SK-N-MC (cell line): ENCODE measurements at places on chromosomes 5 and 9.

DNA sequence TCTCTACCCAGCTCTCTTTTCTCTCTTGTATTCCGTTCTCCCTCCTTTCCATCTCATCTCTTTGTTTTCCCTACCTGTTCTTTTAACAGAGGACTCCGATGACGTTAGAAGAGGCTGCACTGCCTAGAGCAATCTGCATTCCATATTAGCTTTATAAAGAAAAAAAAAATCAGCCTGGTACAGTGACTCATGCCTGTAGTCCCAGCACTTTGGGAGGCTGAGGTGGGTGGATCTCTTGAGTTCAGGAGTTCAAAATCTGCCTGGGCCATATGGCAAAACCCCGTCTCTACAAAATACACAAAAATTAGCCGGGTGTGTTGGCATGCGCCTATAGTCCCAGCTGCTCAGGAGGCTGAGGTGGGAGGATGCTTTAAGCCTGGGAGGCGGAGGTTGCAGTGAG lies 49.0 kb downstream of the DAPK1 start:
- no peak for DNase-seq

DNA sequence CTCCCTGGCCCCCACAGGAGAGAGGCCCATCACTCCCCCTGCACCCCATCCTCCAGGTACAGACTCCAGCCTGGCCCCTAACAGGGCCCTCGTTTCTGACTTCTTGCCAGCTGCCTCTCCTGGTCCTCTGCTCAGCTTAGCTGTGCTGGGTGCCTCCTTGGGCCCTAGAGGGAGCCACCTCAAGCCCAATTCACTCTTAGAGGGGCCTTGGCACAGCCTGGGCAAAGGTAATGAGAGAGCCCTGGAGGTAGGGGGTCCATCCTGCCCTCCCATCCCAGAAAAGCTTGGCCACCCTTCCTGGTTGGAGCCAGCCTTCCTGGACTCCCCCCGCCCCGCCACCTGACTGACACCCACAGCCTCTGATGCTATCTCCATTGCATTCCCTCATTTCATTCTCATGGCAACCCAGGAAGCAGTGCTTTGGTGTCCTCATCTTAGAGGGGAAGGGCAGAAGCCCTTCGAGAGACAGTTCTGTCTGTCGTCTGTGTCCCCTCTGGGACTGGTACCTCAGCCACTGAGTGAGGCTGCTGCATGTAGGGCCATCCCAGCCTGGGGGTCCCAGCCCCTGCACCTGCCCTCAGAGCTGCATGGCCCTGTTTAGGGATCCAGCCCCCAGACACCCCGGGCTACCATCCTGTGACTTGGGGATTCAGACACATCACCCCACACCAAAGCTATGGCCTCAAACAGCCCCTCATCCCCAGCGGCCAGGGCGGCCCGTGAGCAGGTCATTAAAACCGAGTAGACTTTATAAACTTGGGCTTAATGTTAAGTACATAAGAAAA lies 95.5 kb downstream of the BARX1 start:
- no peak for DNase-seq

DNA sequence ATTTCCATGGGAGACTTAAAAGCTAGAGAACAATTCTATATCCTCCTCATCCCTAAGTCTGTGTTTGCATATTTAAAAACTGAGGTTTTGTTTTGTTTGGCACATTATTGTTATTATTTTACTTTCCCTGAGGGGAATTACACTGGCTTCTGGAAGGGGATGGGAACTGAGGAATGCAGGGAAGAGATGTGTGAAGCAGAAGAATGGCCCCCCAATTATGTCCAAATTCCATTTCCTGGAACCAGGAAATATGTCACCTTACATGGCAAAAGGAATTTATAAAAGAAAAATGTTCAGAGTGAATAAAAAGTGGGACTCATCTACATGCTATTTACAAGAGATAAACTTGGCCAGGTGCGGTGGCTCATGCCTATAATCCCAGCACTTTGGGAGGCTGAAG lies 129.8 kb downstream of the MARCHF11 start:
- no peak for DNase-seq

DNA sequence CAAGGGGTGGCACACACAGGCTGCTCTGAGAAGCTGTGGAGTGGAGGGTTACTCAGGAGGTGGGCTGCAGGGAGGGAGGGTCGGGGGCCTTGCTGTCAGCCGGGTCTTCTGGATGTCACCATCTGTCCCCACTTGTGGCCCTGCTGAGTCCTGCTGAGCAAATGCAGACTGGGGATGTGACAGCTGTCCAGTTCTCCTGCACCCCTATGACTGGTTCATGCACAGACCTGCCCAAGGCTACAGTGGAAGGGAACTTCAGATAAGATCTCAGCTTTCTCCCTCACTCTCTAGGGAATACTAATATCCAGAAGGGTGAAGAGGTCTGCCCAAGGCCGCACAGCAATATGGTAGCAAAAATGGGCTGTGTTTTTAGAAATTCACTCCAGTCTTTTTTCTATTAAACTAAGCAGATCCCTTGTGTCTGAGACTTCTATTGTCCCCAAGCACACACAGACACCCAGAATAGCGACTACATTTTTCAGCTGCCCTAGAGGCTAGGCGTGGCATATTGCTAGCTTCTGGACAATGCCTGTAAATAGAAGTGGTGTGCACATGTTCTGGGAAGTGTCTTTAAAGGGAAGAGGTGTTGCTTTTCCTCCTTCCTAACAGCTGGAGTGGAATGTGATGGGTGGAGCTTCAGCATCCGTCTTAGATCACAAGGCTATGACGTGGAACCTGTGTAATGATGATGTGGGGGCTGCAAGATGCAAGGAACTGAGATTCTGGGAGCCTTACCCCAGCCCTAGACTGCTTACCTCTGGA lies 51.1 kb upstream of the TBC1D2 start:
- DNase-seq, result no peak

GRCh38 chr5:3836528-3836927 lies 240.9 kb downstream of the IRX1 start:
- DNase-seq, result no peak

DNA sequence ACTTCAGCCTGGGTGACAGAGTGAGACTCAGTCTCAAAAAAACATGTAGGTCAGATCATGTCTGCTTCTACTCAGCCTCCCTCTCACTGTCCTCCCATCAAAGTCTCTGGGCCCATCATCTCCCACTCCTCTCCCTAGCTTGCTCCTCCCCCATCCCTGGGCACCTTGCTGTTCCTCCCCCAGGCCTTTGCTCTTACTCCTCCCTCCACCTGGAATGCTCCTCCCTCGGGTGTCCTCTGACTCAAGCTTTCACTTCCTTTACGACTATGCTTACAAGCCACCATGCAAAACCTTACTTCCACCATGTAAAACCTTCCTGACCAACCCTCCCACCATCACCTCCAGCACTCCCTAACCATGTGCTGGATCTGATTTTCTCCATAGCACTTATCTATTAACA lies 51.5 kb downstream of the MTMR12 start:
- no peak for DNase-seq

DNA sequence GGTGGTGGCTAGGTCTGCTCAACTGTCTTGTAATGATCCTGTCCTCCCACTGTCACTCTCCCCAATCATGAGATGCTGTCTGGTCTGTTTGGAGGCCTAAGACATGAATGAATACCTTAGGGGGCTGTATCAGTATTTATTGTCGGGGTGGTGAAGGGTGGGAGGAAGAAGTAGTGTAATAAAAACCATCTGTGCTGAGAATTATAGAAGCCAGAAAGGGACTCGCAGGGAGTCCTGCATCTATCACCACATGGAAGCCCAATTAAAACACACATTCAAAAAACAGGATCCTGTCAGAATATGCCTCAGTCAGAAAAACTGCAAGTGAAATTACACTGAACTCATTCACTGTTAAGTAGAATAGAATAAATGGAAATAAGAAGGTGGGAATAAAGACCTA lies 1134.3 kb upstream of the C9orf72 start:
- DNase-seq, result no peak

GRCh38 chr9:125650271-125650737 lies 56.7 kb downstream of the MAPKAP1 start:
- no peak for DNase-seq

DNA sequence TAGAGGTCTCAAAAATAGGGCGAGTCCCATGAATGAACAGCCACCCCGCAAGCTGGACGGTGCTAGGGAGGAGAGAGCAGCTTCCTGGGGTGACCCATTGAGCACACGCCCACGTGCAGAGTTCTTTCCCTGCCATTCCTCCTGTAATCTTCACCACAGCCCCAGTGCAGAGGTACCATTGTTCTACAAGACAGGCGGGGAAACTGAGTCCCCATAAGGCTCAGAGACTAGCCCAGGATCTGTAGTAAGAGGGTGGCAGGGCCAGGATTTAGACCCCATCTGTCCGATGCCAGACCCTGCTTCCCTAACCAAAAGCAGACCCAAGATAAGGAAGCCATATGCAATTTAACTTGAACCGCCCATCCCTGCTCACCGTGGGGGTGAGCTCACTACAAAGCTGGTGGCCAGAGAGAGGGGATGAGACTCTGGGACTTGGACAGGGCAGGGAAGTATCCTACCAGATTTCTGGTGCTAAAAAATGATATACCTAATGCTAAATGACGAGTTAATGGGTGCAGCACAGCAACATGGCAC lies 36.7 kb upstream of the ORM1 start:
- no peak for DNase-seq

DNA sequence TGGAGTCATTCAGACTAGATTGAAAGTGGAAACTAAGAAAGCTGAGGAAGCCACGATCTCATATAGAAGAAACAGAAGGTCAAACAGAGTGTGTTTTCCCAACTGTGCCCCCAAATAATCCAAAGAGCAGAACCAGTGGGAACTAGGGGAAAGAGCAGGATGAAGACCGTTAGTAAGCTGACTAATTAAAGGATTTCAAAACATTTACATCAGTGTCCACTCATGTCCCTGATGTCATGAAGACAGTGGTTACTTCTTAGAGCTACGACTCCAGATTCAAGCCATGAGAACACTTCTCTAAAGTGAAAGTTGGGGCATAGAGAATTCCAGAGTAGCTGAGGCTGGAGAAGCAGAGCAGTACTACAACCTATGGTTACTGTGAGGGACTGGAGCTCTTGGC lies 119.6 kb upstream of the SLC12A2 start:
- DNase-seq, result no peak

- DNase-seq, result no peak
Measured at GRCh38 chr9:20242510-20243189, 379.6 kb downstream of the MLLT3 start.

DNA sequence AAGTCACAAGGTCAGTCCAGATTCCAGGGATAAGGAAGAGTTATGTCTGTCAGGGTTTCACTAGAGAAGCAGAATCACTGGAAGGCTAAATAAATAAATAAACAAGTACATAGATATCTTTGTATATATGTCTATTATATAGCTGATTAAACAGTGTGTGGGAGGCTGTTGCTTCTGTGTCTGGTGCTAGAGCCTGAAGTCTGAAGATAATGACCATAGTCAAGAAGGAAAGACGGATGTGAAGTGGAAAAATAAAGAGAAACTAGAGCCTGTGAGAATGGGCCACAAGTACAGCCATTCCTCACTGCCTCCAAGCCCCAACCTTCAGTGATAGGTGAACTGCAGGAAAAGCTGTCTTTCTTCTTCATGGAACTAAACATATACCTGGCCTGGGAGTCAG lies 4.1 kb upstream of the TMED7 start:
- no peak for DNase-seq

DNA sequence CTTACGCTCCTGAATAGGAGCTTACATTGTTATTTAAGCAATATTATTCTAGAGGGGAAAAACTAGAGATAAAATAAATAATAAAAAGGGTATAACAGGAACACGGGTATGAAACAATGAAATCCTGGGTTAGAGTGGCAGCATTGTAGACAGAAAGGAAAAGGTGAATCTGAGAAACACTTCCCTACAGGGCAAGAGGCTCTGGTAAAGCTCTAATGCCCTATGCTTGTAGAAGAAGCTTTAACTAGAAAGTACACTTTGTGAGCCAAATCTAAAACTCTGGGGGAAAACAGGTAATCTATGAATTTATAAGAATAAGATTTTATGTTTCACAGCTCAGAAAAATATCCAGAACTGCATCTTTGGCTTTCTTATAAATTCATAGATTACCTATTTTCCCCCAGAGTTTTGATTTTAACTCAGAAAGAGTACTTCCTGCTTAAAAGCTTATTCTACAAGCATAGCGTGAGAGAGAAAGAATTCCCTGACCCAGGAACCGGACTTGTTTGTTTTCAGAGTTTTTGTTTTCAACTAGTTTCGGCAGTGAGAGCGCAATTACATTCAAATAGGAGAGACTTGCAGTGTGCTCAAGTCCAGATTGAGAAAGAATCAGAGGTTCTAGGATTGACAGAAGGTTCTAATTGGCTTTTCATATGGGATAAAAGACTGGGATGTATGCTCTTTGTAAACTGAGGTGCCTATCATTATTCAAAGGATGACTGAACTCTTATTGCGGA lies 651.0 kb upstream of the RORB start:
- no peak for DNase-seq

- DNase-seq, result no peak
Measured at GRCh38 chr5:95780597-95780996, 41.9 kb downstream of the GLRX start.

DNA sequence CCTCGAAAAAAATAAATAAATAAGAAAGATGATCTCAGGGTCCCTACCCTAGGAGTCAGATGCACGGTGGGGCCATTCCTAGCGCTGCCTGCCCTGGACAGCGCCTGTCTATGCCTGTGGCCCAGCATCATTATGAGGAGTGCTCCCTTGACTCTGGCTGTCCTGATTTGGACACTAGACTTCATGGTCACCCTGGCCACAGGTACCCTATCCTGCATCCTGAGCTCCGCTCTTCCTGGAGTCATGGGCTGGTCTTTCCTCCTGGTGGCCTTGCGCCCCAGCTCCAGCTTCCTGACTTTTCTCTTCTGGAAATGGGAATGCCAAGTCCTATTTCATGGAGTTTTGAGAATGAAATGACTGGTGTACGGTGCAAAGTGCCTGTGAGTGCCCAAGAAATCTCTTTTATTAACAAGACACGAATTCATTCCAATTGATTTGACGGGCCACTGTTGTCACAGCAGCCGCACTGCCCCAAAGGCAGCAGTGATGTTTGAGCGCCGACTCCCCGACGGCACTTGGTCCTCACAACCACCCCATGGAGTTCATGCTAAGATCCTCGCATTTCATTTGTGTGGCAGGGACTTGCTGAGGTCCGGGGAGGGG lies 564 bp upstream of the AIF1L start:
- DNase-seq, result no peak
